ENCODE measurements at places on chromosomes 1 and 21.

GRCh38 chr1:154408174-154408777 lies 3.1 kb downstream of the IL6R start:
- no peak for ATAC-seq

GRCh38 chr21:40067751-40068150 lies 200.5 kb downstream of the PCP4 start:
- no peak for ATAC-seq

DNA sequence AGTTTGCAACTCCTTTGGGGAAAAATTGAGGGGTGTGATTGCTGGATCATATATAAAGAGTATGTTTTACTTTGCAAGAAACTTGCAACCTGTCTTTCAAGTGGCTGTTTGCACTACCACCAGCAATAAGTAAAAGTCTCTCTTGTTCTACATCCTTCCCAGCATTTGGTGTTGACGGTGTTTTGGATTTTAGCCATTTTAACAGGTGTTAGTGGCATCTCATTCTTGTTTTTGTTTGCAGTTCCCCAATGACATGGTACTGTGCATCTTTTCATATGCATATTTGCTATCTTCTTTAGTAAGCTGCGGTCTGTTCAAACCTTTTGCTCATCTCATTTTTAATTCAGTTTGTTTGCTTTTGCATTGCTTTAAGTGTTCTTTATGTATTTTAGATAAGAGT lies 535.5 kb downstream of the LRRIQ3 start:
- ATAC-seq: no peak

GRCh38 chr1:59680044-59680443 lies 134.7 kb upstream of the HOOK1 start:
- no peak for ATAC-seq

- no peak for ATAC-seq
Observed at GRCh38 chr1:82371844-82372498, 571.2 kb downstream of the ADGRL2 start.

All from SK-N-SH treated with all-trans-retinoic acid at 6 μM for 48 hours (cell line).